ENCODE measurements at places on chromosomes 4 and X. TPM values are rescaled to one million over a fixed set of nuclear protein-coding genes. Genes with fewer than 3 reads are reported as not detected.

IL3RA gene
- total RNA-seq: 5.3 TPM

AKAP17A gene
- 63.9 TPM for total RNA-seq

CTSO gene
- total RNA-seq: 0.93 TPM

PFKFB1 gene
- 0.93 TPM for total RNA-seq

STS gene
- total RNA-seq: 1.2 TPM

NXF3 gene
- total RNA-seq: not detected

TRIM61 gene
- 3.1 TPM for total RNA-seq

GRK4 gene
- total RNA-seq: 4.4 TPM

PABPC4L gene
- not detected for total RNA-seq

AREG gene
- total RNA-seq: 2.4 TPM

RASL11B gene
- 1.6 TPM for total RNA-seq

TMPRSS11B gene
- not detected for total RNA-seq

TEX13D gene
- total RNA-seq: 0.05 TPM

ASIC5 gene
- not detected for total RNA-seq

MAGEA9B gene
- total RNA-seq: not detected

NRK gene
- total RNA-seq: not detected

EPHA5 gene
- total RNA-seq: not detected

NUP62CL gene
- total RNA-seq: 0.54 TPM

MFAP3L gene
- 0.47 TPM for total RNA-seq

CNGA1 gene
- not detected for total RNA-seq

SERPINA7 gene
- total RNA-seq: not detected

MAGEB5 gene
- total RNA-seq: not detected

CDX4 gene
- not detected for total RNA-seq

AMER1 gene
- 6.7 TPM for total RNA-seq

XAGE5 gene
- total RNA-seq: not detected

PDGFRA gene
- 0.47 TPM for total RNA-seq
